HL-60 (cell line): ENCODE measurements at places on chromosomes 13 and 19.

- DNase-seq, result peak; percentile 92
Measured at GRCh38 chr19:57320180-57321084, at the start of gene ZNF543. TSS of gene ZNF543 (plus strand) at chr19:57320472. CDS start at chr19:57320854, 382 bp downstream.

DNA sequence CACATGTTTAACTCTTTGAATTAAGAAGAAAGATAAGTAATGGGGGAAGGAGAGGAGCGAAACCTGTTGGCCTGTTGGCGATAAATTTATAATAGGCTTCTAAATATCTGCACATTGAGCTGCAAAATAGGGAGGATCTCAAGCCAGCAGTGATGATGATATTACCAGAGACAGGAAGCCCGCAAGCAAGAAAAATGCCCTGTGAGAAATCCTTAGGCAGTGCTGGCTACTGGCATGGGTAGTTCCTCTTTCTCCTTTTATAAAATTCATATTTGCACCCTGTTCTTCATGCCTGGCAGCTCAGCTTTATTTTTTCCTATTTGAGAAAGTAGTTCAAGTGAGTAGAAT is 858 bp upstream of the USP12 start:
- DNase-seq, result no peak

DNA sequence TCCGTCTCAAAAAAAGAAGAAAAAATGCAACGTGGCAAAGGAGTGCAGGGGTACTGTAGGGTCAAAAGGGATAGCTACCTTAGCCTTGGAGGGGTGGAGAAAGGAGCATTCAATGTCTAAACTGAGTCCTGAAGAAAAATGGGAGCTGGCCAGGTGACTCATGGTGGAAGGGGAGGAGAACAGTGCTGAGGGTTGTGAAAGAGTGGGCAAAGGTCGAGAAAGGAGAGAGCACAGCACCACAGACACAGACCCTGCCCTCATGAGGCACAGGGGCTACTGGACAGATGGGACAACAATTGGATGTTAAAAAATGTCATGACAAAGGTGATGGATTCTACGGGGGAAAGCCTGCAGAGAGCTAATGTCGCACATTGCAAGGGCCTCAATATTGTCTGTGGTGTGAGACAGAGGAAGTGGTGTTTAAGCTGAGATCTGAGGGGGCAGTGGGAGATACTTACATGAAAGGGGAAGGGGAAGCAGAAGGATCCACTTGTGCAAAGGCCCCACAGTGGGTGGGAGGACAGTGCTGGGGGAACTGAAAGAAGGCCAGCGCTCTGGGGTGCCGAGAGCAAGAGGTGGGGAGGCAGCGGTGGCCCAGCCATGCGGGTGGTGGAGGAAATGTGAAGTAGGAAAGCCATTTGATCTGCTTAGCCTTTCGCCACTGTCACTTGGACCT is 42.9 kb upstream of the URAD start:
- peak; percentile 79 for DNase-seq

- DNase-seq, result no peak
Measured at GRCh38 chr19:42328854-42329253, 3.4 kb downstream of the MEGF8 start.

- DNase-seq, result no peak
Measured at GRCh38 chr13:30719525-30719914, 15.8 kb upstream of the ALOX5AP start.

GRCh38 chr19:3005345-3005744 is 23.7 kb downstream of the TLE2 start:
- no peak for DNase-seq

GRCh38 chr19:32227561-32228165 is 117.7 kb upstream of the ZNF507 start:
- no peak for DNase-seq

- no peak for DNase-seq
Measured at GRCh38 chr19:5006201-5006600, 37.3 kb downstream of the KDM4B start.

DNA sequence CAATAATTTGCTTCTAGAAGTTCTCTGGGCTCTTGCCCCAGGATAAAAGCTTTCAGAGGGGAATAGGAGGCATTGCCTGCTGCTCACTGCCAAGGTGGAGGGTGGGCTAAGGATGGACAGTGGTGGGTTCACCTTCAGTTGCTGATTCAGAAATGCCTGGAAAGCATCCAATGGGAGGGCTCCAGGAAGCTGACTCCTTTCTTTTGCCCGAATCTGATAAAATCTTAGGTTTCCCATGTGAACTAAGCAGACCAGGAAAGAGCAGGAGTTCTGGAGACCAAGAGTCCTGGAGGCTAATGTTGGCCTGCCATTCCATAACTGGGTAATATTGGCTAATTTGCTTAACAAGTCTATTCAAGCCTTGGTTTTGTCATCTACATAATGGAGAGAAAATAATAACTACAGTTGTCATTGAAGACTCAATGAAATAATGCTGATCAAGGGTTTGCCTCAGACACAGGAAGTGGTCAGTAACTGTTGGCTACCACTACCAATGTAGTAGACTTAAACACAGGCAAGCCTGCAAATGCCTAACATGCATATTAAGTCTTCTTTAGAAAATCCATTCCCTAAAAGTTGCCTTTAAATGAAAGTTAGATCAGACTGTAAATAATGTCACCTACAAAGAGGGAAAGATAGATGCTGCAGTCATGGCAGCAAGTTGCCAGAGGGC is 528.4 kb upstream of the NBEA start:
- DNase-seq, result no peak

- DNase-seq, result peak; percentile 76
Measured at GRCh38 chr19:47707135-47707925, 5.9 kb upstream of the EHD2 start.

DNA sequence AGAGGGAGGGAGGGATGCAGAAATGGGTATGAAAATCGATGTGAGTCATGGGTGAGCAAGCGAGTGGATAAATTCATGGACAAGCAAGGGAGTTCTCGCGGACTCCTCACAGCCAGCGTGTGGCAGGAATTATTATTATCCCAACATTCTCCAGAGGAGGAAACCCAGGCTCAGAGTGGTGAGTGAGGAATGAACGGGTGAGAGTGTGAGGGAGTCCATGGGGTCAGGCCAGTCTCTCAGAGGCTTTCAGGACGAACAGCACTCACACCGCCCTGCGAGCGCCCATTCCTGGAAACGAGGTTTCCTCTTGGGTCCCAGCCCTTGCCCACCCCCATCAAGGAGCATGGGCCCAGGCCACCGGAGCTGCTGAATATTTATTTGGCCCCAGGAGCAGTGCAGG is 6.3 kb upstream of the DNAAF3 start:
- DNase-seq, result no peak

DNA sequence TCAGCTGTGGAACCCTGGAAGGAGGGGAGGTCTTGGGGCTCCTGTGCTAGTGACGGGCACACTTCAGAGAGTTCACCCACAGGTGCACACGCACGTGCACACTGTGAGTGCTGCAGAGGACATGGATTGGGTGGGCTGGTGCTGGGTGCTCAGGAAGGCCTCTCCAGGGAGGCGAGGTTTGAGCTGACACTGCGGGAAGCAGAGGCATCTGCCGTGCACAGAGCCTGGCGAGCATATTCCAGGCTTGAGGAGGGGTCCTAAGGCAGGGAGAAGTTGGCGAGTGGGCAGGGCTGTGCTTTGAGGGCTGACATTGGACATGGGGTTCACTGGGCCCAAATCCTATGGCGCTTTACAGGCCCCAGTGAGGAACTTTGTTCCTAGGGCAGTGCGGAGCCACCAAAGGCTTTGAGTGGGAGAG is 25.6 kb downstream of the CCDC8 start:
- DNase-seq, result no peak

- DNase-seq, result no peak
Measured at GRCh38 chr13:106850973-106851650, 283.2 kb upstream of the ARGLU1 start.

DNA sequence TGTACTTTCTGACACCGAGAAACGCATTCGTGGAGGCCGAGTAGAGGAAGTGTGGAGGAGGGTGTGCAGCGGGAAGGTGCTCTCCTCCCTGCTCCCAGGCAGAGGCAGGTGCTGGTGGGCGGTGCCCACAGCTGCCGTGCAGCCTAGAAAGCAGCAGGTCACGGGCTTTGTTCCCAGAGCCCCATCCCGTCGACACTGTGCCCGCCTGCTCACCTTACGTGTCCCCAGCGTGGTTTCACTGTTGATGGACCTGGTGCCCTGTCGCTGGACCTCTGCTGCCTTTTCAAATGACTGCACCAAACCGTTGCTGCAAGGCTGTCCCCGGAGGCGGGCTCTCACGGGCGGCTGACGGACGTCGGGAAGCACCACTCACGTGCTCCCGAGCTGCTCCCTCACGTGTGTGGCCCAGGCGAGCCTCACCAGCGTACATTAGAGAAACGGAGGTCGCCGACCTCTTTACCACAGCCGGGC is 20.8 kb downstream of the PLEKHJ1 start:
- DNase-seq, result no peak

DNA sequence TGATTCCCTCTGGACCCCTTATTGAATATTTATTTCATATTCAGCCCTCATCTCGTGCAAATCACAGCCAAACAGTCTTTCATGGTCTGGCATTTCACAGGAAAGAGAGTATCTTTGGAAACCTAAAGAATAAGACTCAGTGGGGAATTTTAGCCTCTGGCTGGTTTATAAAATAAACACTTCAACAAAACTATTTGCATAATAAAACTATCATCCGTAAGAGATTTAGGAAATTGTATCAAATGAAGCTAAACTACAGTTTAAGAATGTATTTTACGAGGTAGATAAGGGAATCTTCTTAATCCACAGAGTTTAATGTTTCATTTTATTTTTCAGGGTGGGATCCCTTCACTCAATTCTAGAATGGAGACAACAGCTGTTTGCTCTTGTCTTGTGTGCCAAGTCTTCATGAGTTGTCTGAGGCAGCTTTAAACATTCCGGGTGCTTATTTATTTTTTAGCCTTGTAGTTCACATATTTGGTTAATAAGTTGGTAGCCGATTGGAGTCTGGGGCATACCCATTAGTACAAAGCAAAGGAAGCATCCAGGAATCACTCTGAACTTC is 634.4 kb upstream of the KLF12 start:
- no peak for DNase-seq

DNA sequence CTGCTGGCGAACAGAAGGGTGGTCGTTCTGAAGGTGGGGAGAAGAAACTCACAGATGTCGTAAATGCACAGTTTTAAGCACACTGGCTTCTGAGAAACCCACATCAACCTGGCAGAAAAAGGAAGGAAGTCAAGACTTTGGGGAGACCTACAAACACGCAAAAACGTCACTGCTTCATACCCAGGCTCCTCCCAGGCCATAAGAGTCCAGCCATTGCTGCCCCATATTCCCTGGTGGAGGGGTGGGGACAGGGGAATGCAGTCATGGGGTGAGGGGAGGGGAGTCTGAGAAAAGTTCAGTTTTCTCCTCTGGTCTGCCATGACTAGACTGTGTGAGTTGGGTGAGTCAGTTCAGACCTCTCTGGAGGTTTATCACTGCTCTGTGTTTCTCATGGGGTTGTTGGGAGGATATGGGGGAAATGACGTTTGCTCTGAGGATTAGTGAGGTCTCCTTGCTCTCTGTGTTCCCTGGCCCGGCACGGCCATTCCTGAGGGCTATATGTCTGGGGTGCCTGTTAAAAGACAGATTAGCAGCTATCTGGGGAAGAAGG is 139.0 kb downstream of the FLT1 start:
- DNase-seq, result no peak

DNA sequence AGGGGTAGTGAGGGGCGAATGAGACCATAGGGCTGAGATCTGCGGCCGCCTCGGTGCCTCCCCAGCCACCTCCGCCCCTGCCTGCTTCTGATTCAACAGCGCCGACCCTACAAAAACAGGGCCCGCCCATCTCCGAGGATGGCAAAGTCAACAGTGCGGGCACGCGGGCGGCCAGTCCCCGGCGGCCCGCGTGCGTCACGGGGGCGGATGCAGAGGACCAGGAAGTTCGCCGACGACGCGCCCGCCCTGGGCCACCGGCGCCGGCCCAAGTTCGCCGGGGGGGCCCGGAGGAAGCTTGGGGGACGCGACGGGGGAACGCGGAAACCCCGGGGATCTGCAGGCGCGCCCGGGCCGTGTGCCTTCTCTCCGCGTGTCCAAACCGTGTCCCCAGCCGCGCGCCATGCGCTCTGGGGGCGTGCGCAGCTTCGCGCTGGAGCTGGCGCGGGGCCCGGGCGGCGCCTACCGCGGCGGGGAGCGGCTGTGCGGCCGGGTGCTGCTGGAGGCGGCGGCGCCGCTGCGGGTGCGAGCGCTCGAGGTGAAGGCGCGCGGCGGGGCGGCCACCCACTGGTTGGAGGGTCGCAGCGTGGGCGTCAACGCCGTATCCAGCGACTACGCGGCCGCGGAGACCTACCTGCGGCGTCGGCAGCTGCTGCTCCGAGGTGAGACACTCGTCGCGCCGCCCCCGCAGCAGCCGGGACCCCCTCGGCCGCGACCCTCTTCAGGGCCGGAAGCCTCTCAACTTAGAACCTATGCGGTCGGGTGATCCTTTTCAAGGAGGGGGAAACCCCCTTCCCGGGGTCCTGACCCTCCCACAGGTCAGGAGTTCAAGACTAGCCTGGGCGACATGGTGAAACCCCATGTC is 6.8 kb upstream of the ARRDC2 start:
- peak; percentile 85 for DNase-seq

- DNase-seq, result peak; percentile 64
Measured at GRCh38 chr19:4057931-4058692, 8.6 kb downstream of the ZBTB7A start.

- no peak for DNase-seq
Measured at GRCh38 chr13:34361560-34361959, 543.6 kb downstream of the RFC3 start.

DNA sequence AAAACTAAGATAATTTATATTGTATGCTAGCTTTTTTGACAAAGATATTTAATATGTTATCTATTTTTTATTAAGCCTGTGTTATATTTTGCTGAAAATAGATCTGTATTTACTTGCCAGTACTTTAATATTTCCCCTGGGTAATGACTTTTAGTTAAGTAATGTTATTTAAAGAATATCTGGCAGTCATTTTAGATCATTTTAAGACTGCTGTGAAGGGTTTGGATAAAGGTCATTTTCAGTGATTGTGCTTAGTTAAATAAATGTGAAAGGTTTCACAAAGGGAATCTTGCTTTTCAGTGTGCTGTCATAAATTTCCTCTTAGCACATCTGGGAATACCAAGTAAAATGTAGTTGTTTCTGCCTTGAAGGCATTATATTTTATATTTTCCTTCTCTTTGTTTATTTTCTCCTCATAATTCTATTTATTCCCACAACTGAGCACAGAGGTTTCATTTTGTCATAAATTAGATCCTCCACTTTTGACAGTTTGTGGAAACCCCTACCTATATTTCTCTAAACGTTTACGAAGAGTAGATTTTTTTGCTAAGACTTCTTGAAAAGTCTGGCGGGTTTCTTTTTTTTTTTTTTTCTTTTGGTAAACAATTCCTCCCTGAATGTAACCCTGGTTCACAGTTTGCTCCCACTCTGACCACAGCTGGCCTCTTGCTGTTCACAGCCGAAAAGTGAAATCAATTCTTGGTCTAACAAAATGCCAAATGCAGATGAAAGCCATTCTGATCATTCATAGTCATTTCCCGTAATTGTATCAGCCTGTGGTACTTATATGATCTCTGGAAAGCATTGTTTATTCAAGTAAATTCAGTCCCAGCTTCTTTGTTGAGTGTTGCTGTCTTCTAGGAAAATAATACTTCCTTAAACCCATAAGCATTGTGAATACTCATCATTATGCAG is 87.8 kb downstream of the MAB21L1 start:
- no peak for DNase-seq

- no peak for DNase-seq
Measured at GRCh38 chr13:22399801-22400420, 729.0 kb downstream of the FGF9 start.

GRCh38 chr13:48645845-48646244 is 7.9 kb upstream of the CYSLTR2 start:
- DNase-seq, result no peak
